ENCODE measurements at places on chromosomes 6 and 20. TPM values are rescaled to one million over a fixed set of nuclear protein-coding genes. Genes with fewer than 3 reads are reported as not detected.
A peak's percentile ranks its signal among the peaks of the same experiment; 100 is the strongest.

PCK1 gene
- total RNA-seq, result not detected

POM121L2 gene
- not detected for total RNA-seq

HLA-DOA gene
- total RNA-seq, result 1.9 TPM

SLC26A8 gene
- total RNA-seq, result not detected

GPX5 gene
- not detected for total RNA-seq

PRDM13 gene
- 3.4 TPM for total RNA-seq

ADGRF1 gene
- total RNA-seq, result not detected

NKAPL gene
- not detected for total RNA-seq

KIFC1 gene
- total RNA-seq, result 148 TPM

DLL1 gene
- 2.8 TPM for total RNA-seq

TBCC gene
- total RNA-seq, result 68.0 TPM

DNA sequence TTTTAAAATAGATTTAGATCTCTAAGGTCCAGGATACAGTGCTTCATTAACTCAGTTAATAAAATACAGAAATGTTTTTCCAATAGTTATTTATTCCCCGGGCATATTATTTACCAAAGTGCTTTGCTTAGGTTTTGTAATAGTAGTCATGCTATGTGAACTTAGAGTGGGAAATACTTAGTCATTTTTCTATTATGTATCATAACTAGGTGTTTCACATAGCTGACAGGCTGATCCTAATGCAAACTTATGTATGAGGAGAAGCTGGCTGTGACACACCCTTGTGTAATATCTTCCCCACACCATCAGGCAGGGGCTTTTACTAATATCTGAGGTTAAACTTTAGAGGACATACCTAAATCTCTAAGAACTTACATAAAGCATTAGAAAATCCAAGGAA is 277.7 kb upstream of the RIMS1 start:
- no peak for DNase-seq

GRCh38 chr6:85449818-85450759 is at the start of gene NT5E:
NT5E (plus strand) TSS chr6:85450083; CDS start chr6:85450140, 57 bp downstream.
- DNase-seq, result peak; percentile 87

DNA sequence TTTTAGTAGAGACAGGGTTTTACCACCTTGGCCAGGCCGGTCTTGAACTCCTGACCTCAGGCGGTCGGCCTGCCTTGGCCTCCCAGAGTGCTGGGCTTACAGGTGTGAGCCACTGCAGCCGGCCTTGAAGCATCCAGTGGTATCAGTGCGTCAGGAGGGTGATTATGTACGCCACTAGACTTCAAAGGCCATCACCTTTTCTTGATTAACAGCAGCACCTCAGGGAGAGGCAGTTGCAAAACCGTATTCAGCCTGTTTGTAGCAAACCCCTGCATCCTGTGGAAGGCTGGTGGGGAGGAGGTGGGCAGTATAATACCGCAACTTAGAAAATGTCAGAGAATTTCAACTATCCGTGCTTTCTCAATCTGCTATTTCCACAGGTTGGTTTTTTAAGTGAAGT is 27.3 kb upstream of the SHLD1 start:
- no peak for DNase-seq

- no peak for DNase-seq
Measured at GRCh38 chr20:13099676-13100075, 90.9 kb downstream of the SPTLC3 start.

- DNase-seq, result no peak
Measured at GRCh38 chr20:48198929-48199451, 413.7 kb upstream of the SULF2 start.

DNA sequence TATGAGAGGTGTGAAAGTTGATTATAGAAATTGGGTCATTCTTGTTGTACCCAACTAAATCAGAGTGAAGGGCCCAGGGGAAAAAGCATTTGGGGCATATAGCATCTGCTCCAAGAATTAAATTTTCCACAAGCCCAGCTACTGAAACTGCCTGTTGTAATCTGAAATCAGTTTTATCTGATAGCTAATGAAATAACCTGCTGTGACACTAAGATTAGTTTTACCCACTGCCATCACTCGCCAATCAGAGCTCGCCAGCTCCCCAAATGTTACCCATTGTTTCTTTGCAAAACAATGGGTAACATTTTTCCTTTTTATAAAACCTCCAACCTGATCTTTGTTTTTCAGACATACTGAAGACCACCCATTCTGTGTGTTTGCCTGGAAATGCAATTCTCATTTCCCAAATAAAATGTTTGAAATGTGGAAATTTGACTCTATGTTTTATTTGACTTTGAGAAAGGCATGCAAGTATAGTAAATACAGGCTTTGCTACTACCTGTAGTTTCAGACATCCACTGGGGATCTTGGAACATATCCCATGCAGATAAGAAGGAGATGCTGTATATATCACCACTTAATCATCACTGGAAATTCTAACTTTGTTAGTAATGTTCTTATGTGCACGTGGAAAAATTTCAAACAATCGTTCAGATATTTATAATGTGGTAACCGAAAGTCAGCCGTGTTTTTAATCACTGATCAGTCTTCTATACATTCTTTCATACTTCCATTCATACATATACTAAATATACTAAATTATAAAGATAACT is 6.3 kb upstream of the AHI1 start:
- DNase-seq, result no peak

GRCh38 chr20:2820084-2820895 is 4.1 kb downstream of the TMEM239 start:
- no peak for DNase-seq

DNA sequence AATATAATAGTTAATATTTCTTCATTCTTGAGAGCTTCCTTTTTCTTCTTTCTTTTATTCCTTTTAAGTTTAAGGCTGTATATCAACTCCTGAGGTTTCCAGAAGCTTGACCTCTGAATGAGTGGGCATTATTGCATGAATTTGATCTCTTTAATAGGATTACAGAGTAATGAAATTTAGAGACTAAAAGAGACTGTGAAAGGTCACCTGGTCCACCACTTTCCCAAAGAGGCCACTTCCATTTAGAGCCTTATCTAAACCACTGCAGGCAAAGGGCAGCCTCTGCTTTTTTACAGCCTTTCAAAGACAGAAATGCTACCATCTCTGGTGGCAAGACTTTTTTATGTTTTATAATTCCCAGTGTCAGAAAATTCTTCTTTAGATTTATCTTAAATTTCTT is 215.3 kb upstream of the HS3ST5 start:
- no peak for DNase-seq

- no peak for DNase-seq
Measured at GRCh38 chr6:89347825-89348224, 4.7 kb downstream of the UBE2J1 start.

DNA sequence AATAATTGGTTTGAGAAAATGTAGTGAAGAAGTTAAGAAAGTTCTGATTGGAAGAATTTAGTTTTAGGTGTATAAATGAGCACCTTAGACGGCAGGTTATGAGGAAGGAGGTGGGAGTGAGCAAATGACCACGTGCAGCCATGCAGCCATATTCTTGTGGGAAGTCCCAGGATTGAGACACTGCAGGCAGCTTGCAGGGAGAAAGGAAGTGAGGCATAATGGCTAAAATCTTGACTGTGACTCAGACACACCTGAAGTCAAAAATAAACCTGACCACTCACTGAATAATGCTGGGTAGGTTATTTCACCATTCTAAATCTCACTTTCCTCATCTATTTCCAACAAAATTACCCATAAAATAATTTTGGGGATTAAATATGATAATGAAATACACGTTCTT is 16.6 kb downstream of the DSE start:
- peak; percentile 89 for DNase-seq

GRCh38 chr6:13422681-13423221 is 64.6 kb downstream of the GFOD1 start:
- DNase-seq, result peak; percentile 30

GRCh38 chr6:134574491-134574890 is 256.6 kb upstream of the SGK1 start:
- no peak for DNase-seq

DNA sequence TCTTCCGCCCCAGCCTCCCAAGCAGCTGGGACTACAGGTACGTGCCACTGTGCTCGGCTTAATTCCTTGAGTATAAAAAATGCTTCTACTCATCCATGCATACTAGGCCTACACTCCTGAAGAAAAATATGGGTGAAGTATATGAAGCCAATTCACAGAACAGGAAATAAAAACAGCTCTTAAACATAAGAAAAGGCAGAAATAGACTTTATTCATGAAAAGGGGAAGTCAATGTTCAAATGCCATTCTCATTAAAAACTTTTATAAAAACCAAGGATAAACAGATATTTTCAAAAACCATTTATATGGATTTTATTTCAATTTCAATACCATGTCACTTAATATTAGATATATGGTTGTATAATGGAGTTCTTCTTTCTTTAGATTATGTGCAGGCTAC is 18.3 kb downstream of the SERPINB9 start:
- DNase-seq, result no peak

DNA sequence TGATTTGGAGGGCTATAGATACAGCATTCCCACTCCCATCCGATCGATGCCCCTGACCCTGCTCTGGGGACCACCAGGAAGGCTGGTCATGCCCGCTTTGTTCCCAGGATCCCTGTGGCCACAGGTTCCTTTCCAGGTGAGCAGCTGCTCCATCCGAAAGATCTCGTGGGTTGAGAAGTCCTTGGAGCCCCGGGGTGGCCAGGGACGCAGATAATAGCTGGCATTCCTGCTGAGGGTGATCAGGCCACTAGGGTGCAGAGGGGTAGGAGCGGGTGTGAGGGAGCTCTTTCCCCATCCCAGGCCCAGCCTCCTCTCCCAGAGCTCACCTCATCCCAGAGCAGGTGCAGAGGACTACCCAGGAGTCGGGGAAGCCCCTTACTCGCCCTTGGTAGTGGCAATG is 7.4 kb downstream of the ADAM33 start:
- no peak for DNase-seq

- DNase-seq, result peak; percentile 94
Measured at GRCh38 chr6:35181933-35182612, 31.7 kb upstream of the SCUBE3 start.

DNA sequence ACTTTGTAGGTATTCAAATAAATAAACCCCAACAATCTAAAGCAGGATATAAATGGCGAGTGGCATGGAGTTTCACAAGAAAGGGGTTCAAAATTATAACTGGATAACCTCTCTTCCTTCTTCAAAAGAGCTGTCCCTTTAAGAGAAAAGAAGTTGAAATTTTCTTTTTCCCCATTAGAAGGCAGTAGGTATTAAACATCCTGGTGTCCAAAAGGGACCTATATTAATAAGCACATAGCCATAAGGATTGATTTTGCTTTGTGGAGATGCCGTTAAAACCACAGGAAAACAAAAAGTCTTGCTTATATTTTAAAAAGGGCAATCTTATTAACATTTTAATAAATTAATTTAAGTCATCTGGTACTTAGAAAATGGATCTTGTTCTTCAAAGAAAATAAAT is 76.5 kb downstream of the LYRM4 start:
- no peak for DNase-seq

DNA sequence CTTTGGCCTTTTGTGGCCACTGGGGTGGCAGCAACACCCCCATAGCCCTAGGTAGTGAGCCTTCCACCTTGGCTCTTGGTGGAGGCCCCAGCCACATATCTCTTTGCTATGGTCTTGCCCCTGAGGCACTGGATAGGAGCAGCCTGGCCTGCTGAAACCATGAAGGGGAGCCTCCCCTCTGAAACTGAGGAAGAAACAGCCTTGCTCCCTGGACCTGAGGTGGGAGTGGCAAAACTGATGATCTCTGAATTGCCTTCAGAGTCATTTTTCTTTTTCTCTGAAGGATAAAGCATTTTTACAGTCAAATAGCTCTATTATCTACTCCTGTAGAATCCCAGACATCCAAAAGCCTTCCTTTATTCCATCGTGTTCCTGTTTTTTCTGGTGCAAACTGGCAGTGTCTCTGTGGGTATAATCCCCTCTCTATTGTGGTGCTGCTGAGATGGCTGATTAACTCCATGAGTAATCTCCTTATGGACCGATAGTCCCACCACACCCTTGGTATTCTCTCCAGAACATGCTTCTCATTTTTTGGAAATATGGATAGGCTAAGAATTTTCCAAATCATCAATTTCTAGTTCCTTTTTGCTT is 22.0 kb upstream of the PRSS35 start:
- no peak for DNase-seq

GRCh38 chr6:106097411-106098231 is 11.5 kb downstream of the PRDM1 start:
- DNase-seq, result no peak

DNA sequence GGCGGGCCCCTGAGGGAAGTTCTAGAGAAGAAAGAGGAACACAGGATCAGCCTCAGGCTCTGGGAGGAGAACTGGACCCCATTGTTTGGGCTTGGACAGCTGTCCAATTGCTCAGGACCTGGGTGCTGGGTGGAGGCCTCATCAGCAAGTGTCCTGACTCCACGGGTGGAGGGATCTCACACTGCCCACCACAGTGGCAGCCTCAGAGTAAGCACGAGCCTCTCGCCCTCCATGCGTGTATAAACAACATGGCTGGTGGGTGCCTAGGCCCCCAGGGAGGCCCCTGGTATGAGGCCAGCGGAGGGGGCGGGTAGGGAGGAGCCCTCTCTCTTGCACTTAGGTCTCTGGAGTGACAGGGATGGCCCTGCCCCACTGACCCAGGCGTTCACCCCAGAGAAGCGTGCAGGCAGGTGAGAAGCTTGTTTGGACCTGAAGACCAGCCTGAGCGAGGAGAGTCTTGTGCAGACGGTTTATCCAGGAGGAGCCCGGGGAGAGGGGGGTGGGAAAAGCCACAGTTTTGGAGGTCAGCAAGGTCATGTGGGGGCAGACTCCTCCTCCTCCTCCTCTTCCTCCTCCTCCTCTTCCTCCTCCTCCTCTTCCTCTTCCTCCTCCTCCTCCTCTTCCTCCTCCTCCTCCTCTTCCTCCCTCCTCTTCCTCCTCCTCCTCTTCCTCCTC is 41.9 kb upstream of the BHLHE23 start:
- DNase-seq, result no peak

GRCh38 chr20:54630582-54630981 is 155.2 kb downstream of the DOK5 start:
- no peak for DNase-seq

- DNase-seq, result no peak
Measured at GRCh38 chr6:3304500-3305215, 45.9 kb downstream of the PSMG4 start.

DNA sequence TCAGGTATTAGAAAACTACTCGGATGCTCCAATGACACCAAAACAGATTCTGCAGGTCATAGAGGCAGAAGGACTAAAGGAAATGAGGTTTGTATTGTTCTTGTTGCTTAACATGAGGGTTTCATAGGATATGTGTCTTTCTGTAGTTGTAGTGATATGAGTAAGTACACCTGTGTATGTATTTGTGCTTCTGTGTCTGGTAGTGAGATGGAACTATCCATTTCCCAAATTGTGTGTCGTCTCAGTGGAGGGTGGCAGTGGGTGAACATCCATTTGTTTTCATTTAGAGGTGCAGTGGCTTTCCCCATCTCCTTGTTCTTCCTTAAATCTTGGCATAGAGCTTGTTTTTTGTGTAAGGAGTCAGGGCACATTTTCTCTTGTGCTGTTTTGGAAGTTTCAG is 8.2 kb downstream of the ASXL1 start:
- no peak for DNase-seq

All from Daoy (cell line).